ENCODE measurements at places on chromosomes 3 and 15.

DNA sequence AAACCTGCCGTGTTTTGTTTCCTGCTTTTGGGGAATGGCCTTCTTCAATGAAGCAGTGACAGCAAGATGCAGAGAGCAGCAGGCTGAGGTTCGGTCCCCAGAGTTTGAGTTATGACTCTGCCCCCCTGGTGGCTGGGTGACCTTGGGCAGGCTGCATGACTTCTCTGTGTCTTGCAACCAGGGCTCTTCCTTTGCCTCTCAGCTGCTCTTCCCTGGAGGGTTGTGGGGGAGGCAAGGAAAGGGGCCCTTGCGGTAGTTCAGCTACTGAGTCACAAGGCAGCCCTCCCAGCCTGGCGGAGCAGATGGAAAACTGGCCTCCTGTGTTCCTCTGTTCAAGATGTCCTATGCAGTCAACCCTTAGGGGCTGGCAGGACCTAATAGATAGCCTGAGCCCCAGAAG is 17.1 kb downstream of the CTXND1 start:
- peak; percentile 9 for DNase-seq

- DNase-seq: no peak
Measured at GRCh38 chr3:4856564-4856963, 122.7 kb upstream of the BHLHE40 start.

GRCh38 chr3:30691944-30692343 is 85.5 kb downstream of the TGFBR2 start:
- no peak for DNase-seq

DNA sequence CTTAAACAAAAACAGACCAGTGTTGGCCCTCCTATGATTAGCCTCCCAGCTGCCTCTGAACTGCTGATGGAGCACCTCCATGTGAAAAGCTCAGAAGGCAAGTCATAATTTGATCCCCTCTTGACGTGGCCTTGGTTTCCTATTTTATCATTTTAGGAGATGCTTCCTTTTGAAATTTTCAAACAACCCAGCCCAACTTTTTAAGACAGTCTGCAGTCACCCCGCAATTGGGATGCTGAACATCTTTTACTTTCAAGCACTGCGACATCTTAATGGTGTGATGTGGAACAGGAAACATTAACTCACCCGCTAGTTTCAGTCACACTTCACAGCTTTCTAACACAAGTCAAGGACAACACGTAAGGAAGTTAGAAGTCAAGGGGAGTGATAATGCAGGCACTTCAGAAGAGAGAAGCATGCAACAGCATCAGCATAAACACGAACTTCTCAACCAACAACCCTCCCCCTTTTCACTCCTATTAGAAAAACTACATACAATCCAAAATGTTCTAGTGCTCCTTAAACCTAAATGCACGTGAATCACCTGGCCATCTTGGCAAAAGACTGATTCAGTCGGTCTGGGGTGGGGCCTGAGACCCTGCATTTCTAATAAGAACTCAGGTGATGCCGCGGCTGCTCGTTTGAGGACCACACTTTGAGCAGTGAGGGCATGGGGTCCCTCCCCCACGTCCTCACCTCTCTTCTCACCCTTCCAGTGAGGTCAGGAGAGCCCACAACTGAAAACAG is 161.5 kb downstream of the FOXP1 start:
- DNase-seq: no peak

- no peak for DNase-seq
Measured at GRCh38 chr3:177571944-177572315, 374.6 kb upstream of the TBL1XR1 start.

DNA sequence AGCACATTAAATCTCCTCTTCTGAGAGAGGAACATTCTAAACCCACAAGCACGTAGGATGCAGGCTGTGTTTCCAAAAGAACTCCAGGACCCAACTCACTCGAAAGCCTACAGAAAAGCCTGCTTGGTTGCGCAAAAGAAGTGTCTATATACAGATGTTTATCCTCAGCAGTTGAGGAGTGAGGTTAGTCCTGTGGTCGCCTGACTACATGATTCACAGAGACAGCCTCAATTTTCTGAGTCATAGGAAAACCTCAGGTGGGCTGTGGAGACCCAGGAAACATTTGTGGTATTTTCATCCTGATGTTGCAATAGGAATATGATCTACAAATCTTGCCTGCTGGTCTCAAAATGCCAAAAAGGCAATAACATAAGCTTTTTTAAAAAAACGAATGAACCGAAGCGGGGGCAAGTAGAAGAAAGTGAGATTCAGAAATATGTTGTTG is 183.8 kb upstream of the THRB start:
- peak; percentile 98 for DNase-seq

- no peak for DNase-seq
Measured at GRCh38 chr3:117750674-117751269, 1041.2 kb downstream of the TUSC7 start.

- DNase-seq: no peak
Measured at GRCh38 chr3:194136519-194137007, 615 bp downstream of the HES1 start.

DNA sequence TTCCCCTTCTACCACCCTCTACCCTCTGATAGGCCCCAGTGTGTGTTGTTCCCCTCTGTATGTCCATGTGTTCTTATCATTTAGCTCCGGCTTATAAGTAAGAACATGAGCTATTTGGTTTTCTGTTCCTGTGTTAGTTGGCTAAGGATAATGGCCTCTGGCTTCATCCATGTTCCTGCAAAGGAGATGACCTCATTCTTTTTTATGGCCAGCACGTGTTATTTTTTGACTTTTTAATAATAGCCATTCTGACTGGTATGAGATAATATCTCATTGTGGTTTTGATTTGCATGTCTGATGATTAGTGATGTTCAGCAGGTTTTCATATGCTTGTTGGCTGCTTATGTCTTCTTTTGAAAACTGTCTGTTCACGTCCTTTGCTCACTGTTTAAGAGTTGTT is 63.1 kb upstream of the NPHP3 start:
- peak; percentile 75 for DNase-seq

DNA sequence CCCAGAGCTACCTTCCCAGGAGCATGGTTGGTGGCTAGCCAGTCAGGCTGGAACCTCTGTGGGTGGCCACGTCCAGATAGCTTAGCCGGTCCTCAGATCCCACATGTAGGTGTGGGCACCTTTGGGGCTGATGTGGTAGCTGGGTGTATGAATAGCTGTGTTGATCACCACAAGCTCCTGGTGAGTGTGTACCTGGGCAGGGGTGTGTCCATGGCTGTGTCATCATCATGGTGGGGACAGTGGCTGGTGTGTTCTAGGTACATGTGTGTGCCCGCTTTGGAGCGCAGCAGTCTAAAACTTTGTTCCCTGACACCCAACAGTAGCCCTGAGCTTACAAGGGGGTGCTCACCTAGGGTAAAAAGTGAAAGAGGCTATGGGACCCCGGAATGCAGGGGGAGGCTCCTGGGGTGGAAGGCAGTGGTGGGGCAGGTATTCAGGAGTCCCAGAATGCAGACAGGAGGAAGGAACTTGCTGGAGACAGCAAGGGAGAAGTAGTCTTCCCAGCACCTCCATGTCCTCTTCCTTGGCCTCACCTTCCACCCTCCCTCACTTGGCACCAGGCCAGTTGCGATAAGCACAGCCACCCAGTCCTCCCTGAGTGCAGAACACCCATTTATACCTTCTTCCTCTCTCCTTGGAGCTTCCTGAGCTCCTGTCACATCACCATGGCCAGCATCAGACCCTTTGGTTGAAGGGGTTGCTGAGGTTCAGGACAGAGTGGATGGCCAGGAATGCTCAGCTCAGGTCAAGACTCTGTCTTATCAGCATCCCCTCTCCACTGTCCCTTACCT is 1.2 kb downstream of the CISH start:
- no peak for DNase-seq
